ENCODE measurements at places on chromosomes 6 and 20. TPM values are rescaled to one million over a fixed set of nuclear protein-coding genes. Genes with fewer than 3 reads are reported as not detected.

The DCDC2 gene
- total RNA-seq = 0.11 TPM

The GPANK1 gene
- total RNA-seq = 14.9 TPM

The TFAP2A gene
- 29.4 TPM for total RNA-seq

The FAM110A gene
- 28.4 TPM for total RNA-seq

The VNN1 gene
- 0.12 TPM for total RNA-seq

All from PC-3 (cell line).